Small intestine (tissue), 16 donors: ENCODE measurements at places on chromosomes 16 and 17.
A peak's percentile ranks its signal among the peaks of the same experiment; 100 is the strongest.

- no peak for DNase-seq
Measured at GRCh38 chr16:85524630-85525419, 88.3 kb upstream of the GSE1 start.

GRCh38 chr16:87393680-87394055 is 1.5 kb downstream of the MAP1LC3B start:
- DNase-seq, result no peak

DNA sequence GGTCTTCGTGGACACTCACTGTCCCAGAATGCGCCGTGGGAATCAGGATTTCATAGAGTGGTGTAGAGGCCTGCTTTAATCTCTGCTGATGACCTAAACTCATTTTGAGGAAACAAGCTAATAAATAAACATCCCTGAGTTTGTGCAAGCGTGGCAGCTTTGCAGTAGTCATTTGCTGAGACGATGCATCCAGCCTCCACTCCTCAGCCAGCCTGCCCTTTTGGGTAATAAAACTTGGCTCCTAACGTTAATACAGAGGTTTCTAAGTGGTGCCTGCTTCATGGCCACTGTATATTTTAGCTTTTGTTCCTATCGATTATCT is 1.3 kb downstream of the DGKE start:
- no peak for DNase-seq

GRCh38 chr16:55737318-55737717 is 81.5 kb downstream of the SLC6A2 start:
- no peak for DNase-seq

GRCh38 chr16:57017251-57017650 is 27.9 kb downstream of the NLRC5 start:
- DNase-seq, result no peak

GRCh38 chr17:49875685-49876084 is 27.8 kb upstream of the TAC4 start:
- no peak for DNase-seq

DNA sequence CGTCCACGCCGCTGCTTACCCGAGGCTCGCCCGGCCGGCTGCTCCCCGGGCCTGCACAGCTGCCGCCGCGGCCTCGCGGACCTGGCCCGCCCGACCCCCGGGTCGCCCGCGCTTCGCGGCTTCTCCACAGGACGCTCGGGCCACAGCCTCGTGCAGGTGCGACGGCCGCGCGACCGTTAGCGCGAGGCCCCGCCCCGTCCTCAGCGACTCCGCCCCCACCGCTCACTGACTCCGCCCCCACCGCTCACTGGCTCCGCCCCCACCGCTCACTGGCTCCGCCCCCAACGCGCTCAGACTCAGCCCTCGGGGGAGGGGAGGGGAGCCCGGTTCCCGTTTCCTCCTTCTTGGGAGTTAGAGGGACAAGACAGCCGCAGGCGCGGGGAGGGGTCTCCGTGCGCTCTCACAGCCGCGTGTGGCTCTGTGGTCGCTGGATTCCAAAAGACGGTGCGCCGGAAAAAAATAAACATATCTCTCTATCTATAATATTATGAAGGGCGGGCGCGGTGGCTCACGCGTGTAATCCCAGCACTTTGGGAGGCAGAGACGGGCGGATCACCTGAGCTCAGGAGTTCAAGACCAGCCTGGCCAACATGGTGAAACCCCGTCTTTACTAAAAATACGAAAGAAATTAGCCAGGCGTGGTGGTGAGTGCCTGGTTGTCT is at the start of gene MEIOB:
TSS of gene MEIOB (minus strand) at position 191 of the 662 bp plus-strand sequence. CDS start 3,989 bp downstream, outside the sequence.
- peak; percentile 57 for DNase-seq

GRCh38 chr16:81808933-81809480 is 29.9 kb downstream of the PLCG2 start:
- DNase-seq, result no peak

DNA sequence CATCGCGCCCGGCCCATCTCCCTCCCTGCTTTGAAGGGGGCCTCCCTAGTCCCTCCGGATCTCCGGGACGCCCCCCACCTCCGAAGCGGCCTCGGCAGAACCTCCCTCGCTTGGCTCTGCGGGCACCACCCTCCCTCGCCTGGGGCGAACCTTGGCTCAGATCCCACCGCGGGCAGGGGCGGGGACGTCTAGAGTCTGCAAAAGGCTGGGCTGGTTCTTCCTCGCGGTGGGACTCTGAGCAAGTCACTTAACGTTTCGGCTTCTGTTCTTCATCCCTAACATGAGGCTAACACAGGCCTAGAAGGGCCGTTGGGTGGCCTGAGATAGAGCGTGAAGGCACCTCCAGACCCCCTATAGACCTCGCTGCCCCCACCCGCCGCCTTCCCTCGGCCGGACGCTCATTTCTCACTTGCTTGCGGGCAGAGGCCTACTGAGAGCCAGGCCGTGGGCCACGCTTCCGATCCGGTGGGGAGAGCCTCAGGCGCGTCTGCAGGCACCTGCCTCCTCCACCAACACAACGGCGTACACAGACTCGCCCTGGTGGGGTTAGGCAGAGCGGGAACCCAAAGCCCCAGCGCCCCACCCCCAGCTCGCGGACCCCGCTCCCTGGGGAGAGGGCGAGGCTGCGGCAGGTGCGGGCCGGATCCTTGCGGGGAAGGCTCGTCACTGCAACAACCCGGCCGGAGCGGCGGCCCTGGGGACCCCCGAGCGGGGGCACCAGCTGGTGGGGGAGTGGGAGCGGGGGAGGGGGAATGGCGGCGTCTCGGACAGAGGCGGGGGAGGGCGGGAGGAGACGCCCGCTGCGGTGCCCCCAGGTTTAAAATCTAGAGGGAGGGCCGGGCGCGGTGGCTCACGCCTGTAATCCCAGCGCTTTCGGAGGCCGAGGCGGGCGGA is 5.4 kb downstream of the MYO1C start:
- peak; percentile 83 for DNase-seq

DNA sequence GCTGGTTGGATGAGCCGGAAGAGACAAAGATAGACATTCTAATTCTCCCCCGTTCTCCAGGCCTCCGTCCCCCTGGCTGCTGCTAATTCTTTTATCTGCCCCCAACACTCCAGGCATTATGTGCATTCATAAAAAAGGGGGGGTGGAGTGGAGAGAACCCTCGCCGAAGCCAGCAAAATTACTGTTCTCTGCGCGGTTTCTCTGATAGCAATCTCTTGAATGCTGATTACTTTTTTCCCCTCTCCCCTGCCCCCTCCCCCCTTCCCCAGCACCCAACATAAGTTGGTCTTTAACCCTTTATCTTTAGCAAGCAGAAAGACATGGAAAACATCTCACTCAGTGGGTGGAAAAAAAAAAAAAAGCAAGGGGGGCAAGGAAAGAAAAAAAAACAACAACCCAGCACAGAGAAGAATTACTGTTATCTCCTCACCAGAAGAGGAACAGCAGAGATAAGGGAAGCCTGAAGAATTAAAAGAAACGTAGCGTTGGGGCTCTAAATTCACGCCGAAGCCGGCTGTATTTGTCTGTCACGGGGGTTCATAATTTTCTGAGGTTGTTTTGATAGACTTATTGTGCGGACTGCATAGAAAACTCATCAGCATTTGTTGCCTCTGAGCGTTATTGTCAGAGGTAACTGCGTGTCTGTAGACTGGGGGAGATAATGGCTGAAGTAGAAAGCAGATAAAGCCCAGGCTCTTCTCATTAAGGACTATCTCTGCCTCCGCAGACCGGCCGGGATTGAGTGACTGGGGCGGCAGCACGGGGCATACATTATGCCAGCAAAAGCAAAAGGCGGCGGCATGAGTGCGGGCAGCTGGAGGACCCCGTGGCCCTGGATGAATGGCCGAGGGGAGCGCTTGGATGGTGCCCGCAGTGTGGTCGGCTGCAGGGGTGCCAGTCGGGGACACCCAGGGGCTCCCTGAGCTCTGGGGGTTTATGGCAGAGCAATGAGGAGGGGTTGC is 126.9 kb downstream of the MRM1 start:
- no peak for DNase-seq

- no peak for DNase-seq
Measured at GRCh38 chr17:36111068-36111490, 7.5 kb downstream of the CCL4 start.

DNA sequence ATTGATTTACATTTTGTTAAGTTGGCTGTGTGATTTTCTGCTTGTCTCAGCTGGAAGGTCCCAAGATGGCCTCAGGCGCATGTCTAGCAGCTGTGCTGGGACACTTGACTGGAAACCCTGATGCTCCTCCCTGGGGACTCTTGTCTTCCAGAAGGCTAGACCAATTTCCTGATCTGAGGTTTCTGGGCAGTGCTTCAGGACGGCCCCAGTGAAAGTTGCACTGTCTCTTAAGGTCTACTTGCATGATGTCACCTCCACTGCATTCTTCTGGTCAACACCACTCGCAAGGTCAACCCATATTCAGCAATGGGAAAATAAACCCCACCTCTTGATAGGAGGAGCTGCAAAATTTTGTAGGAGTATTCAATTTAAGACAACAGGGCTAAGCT is 116.0 kb downstream of the SALL1 start:
- DNase-seq, result no peak

GRCh38 chr16:74713876-74714275 is 13.2 kb upstream of the MLKL start:
- DNase-seq, result no peak

GRCh38 chr17:48626245-48627117 is at the start of gene HOXB9:
HOXB9 (minus strand) TSS chr17:48626358; CDS start chr17:48626269, 89 bp downstream.
- peak; percentile 60 for DNase-seq

GRCh38 chr16:56856876-56857447 is 8.0 kb upstream of the SLC12A3 start:
- DNase-seq, result peak; percentile 77

- DNase-seq, result no peak
Measured at GRCh38 chr17:12536472-12536871, 129.2 kb upstream of the MYOCD start.

GRCh38 chr17:80511222-80512180 is 33.1 kb upstream of the RPTOR start:
- no peak for DNase-seq

DNA sequence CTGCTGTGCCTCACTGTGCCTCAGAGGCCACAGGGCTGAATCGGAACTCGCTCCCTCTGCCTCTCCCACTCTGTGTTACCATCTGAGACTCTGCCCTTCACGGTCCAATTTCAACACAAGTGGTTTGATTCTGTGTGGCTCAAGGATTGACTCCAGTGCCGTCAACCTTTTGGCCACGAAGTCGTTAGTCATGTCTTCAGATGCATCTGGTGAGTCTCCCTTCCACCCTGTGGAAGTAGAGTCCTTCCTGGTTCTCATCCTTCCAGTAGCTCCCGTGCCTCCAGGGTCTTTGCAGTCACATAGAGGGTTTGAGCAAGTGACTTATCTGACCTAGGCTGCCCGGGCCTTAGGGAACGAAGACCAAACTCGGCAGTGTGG is 51.2 kb downstream of the PGS1 start:
- DNase-seq, result no peak

DNA sequence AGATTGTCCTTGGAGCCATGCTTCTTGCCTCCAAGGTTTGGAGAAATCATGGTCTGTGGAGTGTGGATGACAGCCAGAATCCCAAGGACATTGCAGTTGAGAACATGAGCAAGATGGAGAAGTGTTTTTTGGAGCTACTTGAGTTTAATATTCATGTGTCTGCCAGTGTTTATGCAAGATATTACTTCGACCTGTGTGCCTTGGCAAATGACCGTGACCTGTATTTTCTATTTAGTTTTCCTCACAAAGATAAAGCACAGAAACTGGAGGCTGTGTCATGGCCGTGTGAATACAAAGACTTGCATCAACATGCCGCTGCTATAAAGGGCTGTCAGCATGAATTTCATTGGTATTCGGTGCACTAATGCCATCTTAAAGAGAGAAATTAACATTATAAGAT is 9.0 kb downstream of the GGA2 start:
- no peak for DNase-seq

DNA sequence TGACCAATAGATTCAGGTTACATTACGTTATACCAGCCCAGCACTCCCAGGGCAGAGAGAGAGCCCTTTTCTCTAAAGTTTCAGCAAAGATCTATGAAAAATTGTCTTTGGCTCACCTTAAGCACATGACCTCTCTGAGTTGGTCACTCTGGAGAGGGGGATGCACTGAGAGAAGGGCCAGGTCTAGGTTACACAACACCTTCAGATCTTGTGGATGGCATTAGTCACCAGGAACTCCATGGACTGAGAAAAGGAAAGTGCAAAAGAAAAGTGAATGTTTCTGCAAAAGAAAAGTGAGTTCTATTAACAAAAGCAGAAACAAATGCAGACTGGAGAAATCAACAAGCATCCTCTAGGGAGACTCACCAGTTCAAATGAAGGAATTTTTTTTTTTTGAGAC is 253.3 kb upstream of the SALL1 start:
- DNase-seq, result no peak

- DNase-seq, result no peak
Measured at GRCh38 chr16:20023190-20023589, 50.5 kb downstream of the GPR139 start.

GRCh38 chr16:25411396-25412081 is 153.9 kb upstream of the ZKSCAN2 start:
- DNase-seq, result no peak

- no peak for DNase-seq
Measured at GRCh38 chr17:42750739-42751344, 6.0 kb upstream of the EZH1 start.

- DNase-seq, result no peak
Measured at GRCh38 chr16:74296104-74296431, 546 bp upstream of the PSMD7 start.

DNA sequence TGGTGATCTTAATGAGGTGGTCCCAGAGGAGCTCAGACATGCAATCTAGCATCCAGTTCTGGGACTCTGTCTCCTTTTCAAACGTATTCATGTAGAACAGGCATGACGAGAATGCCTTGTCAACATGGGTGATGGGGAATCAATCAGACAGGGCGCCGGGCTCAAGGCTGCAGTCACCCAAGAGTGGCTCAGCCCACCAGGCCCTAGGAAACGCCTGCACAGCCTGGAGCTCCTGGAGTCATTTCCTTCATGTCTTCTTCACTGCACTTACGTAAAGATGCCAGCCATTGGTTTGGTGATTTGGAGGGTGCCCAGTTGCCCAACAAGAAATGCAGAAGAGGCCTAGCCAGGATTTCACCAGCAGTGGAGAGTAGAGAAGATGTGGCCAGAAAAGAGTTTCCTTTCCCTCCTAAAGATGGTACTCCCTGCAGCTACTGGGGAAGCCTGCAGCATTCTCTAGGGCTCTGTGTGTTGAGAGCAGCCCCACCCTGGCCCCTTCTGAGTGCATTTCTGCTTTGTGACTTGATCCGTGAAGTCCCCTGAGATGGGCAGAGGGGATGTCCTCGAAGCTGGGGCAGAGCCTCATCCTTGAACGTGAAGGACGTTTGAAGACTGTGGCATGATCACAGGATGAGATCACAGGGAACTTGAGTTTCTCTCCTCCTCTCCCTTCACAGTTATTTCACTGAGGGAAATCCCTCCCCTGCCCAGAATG is 24.0 kb upstream of the STH start:
- DNase-seq, result no peak

DNA sequence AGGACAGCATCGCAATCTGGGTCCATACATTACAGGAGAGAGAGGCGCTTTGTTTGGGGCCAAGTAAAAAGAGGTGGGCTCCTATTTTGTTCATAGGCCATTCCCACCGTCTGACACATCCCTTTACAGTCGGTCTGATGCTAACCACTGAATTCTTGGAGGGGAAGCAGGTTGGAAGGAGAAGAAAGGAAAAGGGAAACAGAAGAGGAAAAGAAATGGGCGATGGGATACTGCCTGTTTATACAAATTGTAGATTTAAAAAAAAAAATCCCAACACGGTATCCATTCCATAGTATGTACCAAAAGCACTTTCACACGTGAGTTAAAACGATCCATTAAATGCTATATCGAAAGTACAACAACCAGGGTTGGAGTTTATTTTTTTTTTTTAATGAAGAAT is 4.0 kb upstream of the ZFHX3 start:
- no peak for DNase-seq

GRCh38 chr16:3189869-3190268 is 1.9 kb downstream of the OR1F1 start:
- DNase-seq, result no peak
